ENCODE measurements at places on chromosomes 4 and X. TPM values are rescaled to one million over a fixed set of nuclear protein-coding genes. Genes with fewer than 3 reads are reported as not detected.

MAGEA10 gene
- total RNA-seq: not detected

FGFBP2 gene
- not detected for total RNA-seq

GEMIN8 gene
- total RNA-seq: 12.5 TPM

CXCL3 gene
- not detected for total RNA-seq

MOSPD2 gene
- 11.1 TPM for total RNA-seq

KDR gene
- 16.5 TPM for total RNA-seq

OFD1 gene
- total RNA-seq: 18.2 TPM

NOX1 gene
- not detected for total RNA-seq

FAM47A gene
- not detected for total RNA-seq

ARMCX2 gene
- total RNA-seq: 56.3 TPM

POU4F2 gene
- not detected for total RNA-seq

POLN gene
- total RNA-seq: 5.2 TPM

COX7B2 gene
- total RNA-seq: not detected

MAGEE1 gene
- 12.0 TPM for total RNA-seq

MAB21L2 gene
- not detected for total RNA-seq

ZCCHC12 gene
- 46.2 TPM for total RNA-seq

Measured in temporal lobe (tissue), 4 donors.